IMR-90 (cell line): ENCODE measurements at places on chromosomes 16 and 17. TPM values are rescaled to one million over a fixed set of nuclear protein-coding genes. Genes with fewer than 3 reads are reported as not detected.

DNA sequence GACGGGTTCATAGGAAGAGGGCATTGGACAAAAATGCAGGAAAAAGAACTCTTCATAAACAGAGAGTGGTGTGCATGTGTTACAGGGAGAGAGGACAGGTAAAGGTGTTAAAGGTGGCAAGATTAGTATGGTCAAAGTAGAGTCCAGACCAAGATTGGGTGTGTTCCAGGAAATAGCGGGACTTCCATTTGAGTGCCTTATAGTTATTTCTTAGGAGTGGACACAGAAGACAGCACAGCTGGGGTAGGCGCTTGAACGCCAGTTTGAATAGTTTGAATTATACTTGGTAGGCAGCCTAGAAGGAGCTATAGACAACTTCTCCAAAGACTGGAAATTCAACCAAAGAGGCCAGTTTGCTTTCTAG is 63.4 kb downstream of the MAP2K6 start:
- peaks cover 3% of the 10 kb centered on the region; the same call in 1 of the 2 replicates for H3K4me1 ChIP-seq
- H3K4me3 ChIP-seq: no peak overlapping the region
- no peak overlapping the region for H3K27ac ChIP-seq
- no peaks in the 10 kb centered on the region for H3K27me3 ChIP-seq
- H3K36me3 ChIP-seq: no peaks in the 10 kb centered on the region

DNA sequence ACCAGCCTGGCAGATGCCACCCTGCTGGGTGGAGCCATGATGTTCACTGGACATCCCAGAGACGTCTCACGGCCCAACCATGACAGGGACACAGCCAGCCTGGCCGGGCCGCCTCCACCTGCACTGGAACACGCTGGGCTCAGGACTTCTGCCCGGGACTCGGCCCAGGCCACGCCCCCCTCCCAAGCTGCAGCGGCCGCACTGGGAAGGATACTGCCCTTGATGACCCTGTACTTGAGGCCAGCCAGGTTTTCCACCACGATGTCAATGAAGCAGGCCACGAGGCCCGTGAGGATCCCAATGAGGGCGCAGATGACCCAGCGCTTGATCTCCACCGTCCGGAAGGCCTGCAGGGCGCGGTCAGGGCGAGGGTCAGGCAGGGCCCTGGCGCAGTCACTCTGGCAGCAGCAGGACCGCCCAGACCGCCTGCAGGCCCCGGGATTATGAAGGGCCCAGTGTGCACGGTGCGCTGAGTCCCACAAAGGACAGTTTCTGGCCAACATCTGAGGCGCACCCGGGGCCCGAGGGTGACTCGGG is 14.2 kb downstream of the CLCN7 start:
- no peak overlapping the region for H3K27ac ChIP-seq
- H3K27me3 ChIP-seq: no peaks in the 10 kb centered on the region
- H3K4me3 ChIP-seq: no peak overlapping the region
- DNase-seq: no peak
- peaks cover 42% of the 10 kb centered on the region for H3K36me3 ChIP-seq

- peaks cover 26% of the 10 kb centered on the region for H3K36me3 ChIP-seq
- H3K27ac ChIP-seq: no peak overlapping the region
- no peak for DNase-seq
- H3K27me3 ChIP-seq: no peaks in the 10 kb centered on the region
- no peak overlapping the region for H3K4me3 ChIP-seq
Measured at GRCh38 chr16:81679721-81680430, 99.2 kb upstream of the PLCG2 start.

DNA sequence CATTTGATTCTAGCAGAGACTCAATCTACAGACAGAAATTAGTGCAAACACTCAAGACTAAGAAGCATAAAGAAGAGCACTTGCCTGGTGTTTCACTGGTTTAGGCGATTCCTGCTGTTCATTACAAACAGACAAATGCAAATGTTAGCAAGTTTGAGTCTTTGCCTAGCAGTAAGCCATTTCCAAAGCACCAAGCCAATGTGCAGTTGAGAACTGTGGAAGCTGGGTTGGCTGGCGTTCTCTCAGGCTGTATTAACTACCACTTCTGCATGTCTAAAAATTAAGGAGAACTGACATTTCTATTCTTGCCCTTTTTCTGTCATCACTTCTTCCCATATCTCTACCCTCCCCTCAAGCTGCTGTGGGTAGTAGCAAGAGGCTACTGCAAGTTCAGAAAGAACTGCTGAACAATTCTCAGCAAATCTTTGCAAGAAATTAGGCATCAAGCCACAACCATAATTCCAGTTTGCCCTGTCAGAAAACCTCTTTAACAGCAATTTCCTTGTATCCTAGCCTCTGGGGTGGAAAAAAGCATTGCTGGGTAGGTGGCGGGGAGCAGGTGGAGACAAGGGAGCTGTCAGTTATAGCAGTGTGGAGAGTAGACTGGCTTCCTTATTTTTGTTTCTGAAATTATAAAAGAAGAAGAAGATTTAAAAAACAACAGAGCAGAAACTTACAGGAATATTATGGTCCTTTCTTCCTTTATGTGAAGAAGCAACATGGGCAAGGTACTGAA is 53.8 kb downstream of the MYH10 start:
- no peaks in the 10 kb centered on the region for H3K27me3 ChIP-seq
- peaks cover 19% of the 10 kb centered on the region for H3K36me3 ChIP-seq
- no peak overlapping the region for H3K4me3 ChIP-seq
- no peaks in the 10 kb centered on the region; the same call in 1 of the 2 replicates for H3K4me1 ChIP-seq
- no peak for DNase-seq
- no peak overlapping the region for H3K27ac ChIP-seq

GRCh38 chr17:6457688-6458459 is 13.6 kb downstream of the PIMREG start:
- no peaks in the 10 kb centered on the region for H3K27me3 ChIP-seq
- H3K36me3 ChIP-seq: no peaks in the 10 kb centered on the region
- DNase-seq: no peak
- H3K4me1 ChIP-seq: peaks cover 11% of the 10 kb centered on the region
- no peak overlapping the region for H3K4me3 ChIP-seq

Gene CNGB1
- polyA plus RNA-seq: not detected in 2 replicates
